CD4-positive, alpha-beta T cell treated with Interleukin-1 beta for 1 hour (primary cell): ENCODE measurements at places on chromosomes 7 and 10.

GRCh38 chr10:70892631-70893030, 4.3 kb upstream of the PCBD1 start:
- DNase-seq, result no peak

GRCh38 chr7:39659356-39660013, 36.1 kb downstream of the RALA start:
- no peak for DNase-seq

DNA sequence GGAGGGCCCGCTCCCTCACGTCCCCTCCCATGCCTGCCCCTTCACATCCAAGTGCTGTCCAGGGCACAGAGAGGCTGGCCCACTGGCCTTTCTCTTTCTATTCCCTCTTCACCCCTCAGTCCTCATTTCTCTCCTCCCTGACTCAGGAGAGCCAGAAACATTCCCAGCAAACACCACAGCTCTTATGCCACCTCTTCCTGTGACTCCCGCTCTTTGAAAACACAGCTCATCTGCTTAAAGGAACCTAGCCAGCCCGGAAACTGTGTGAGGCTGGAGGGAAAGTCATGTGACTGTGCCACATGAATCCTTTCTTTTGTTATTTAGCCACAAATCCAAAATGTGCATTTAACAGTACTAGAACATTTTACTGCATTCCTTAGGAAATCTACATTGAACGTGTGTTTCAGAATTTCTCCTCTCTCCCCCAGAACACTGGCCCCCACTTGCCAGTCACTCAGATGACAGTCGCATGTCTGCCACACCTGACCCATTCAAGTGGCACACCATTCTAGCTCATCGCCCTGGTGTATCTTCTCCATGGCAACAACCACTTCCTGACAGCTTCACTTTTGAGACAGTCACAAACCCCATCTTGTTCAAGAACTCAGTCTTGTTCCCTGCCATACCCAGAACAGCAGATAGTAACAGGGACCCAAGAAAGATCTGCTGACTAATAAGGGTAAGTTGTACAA, 42.8 kb downstream of the GRB10 start:
- peak; percentile 78 for DNase-seq

- no peak for DNase-seq
These were observed 1.2 kb downstream of the FGF8 start for GRCh38 chr10:101774589-101775272.

DNA sequence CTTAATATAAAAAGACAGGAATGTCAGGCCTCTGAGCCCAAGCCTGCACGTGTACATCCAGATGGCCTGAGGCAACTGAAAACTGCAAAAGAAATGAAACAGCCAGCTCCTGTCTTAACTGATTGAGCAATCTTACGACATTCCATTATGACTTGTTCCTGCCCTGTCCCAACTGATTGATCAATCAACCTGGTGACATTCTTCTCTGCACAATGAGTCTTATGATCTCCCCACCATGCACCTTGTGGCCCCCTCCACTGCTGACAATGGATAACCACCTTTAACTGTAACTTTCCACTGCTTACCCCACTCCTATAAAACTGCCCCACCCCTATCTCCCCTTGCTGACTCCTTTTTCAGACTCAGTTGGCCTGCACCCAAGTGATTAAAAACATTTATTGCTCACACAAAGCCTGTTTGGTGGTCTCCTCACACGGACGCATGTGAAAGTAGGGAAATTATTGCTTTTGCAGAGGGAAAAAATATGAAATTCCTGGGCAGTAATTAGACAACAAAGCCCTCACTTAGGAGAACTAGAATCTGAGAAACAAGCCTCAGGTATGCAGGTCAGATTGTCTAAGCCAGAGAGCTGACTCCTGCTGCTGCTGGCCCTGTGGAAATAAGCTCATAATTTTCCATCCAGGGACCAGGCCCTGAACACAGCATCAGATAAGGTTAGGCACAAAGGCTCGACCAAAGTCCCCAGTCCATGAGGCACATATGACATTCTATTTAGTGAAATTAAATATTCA, 5.3 kb downstream of the CYP3A7 start:
- DNase-seq, result no peak

DNA sequence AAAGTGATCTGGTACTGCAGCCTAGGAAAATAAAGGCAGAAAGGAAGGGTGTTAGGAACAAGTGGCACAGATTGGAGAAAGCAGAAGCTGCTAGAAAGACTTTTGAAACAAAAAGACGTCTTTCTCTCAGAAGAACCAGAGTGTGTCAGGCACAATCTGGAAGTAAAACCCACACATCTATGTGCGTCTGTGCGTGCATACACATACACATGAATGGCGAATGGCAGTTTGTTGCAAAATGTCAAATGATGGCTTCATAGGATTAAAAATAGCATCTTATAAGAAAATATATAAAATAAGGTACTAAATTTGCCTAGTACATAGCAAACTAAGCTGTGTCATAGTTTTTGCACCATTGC, 246.3 kb downstream of the CDK14 start:
- no peak for DNase-seq

- no peak for DNase-seq
These were observed 108.8 kb downstream of the EGFR start for GRCh38 chr7:55127622-55128081.

DNA sequence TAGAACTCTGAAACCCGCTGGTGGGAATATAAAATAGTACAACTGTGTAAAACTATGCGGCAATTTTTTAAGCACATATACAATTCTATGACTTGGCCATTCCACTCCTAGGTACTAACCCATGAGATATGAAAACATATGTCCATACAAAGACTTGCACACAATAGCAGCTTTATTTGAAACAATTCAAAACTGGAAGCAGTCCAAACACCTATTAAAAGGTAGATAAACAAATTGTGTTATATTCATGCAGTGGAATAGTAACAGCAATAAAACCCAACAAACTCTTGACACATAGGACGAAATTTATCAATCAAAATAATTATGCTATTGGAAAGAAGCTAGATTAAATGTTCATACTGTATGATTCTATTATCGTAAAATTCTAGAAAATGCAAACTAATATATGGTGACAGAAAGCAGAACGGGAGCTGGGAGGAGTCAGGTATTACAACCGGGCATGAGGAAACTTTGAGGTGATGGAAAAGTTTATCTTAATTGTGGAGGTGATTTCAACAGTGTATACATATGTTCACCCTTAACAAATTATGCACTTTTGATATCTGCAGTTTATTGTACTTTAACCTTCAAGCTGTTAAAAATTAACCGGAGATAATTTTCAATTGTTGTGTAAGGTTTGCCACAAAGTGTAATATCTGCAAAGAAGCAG, 803 bp upstream of the STK31 start:
- DNase-seq, result no peak

GRCh38 chr10:7408291-7409044, 2.4 kb downstream of the SFMBT2 start:
- peak; percentile 52 for DNase-seq

- DNase-seq, result no peak
These were observed 62.3 kb upstream of the FAM133B start for GRCh38 chr7:92652536-92652935.

DNA sequence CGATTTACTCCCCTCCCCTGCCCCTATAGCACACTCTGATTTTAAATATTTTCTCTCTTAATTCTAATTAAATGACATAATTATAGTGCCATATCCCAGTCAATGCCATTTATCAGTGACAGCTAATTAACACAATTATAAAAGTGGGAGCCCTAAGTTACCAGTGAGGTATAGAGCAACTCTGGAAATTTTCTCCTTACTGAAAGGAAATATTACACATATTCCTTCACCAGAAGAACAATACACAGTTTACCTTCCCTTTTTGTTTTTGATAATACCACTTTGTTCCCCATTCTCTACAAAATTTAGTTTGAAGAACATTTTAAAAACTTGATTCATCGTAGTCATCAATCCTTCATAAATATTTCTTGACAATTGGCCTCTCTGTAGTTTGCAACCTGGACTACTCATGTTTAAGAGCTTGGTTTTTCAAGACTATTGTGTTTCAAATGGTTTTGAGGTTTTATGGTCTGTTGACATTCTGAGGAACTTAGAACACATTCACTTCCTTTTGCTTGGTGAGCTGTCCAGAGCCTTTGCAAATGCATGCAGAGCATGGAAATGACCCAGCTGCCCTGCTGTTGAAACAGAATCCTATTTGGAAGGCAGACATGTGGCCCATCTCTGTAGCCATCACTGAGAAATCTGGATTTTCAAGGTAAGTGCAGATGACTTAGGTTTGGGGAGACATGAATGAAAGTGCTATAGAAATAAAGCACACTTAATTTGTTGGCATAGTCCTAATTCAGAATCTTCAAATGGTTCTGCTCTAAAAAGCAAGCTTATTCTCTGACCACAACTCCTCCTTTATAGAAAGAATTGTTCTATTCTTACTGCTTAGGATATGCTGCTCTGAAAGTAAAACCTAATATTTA, at the start of gene GPR141:
Gene GPR141, plus strand, starts transcription at position 521 of the 875 bp plus-strand sequence. CDS start 56,628 bp downstream, outside the sequence.
- no peak for DNase-seq

DNA sequence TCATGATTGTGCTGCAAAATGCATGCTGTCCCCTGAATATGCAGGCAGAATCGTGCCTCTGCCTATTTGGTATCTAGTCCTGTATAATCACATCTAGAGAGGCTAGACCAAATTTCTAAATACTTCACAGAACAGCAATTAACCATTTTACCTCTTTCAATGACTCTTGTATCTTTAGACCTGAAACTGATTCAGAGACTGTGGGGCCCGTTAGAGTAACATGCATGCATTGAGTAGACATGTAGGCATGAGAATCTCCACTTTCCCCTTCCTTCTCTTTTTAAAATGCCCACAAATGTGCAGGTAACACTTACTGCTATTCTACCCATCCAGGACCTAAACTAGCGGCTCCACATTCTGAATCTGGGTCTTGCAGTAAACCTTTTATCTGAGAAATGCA, 8.8 kb downstream of the ZNF92 start:
- no peak for DNase-seq

GRCh38 chr7:151777908-151778670, 98.8 kb downstream of the PRKAG2 start:
- DNase-seq, result no peak

DNA sequence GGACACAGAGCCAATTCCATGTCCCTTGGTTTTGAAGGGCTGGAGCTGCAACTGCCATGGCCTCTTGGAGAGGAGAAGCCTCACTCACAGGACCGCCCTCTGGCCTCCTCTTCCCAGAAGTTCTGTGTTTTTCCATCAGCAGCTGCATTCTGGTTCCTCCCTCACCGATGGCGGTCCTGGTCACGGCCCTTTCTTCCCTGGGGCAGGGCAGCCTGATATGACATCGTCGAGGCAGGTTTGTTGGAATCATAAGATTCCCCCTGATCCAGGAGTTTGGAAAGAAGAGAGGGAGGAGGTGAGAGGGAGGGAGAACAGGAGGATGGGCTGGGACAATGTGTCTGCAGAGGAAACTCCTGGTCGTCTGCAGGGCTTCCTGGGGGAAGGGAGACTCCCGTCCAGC, 82.7 kb upstream of the PDZD8 start:
- no peak for DNase-seq

GRCh38 chr10:44993922-44994751, 6.6 kb upstream of the ZNF22 start:
- no peak for DNase-seq

DNA sequence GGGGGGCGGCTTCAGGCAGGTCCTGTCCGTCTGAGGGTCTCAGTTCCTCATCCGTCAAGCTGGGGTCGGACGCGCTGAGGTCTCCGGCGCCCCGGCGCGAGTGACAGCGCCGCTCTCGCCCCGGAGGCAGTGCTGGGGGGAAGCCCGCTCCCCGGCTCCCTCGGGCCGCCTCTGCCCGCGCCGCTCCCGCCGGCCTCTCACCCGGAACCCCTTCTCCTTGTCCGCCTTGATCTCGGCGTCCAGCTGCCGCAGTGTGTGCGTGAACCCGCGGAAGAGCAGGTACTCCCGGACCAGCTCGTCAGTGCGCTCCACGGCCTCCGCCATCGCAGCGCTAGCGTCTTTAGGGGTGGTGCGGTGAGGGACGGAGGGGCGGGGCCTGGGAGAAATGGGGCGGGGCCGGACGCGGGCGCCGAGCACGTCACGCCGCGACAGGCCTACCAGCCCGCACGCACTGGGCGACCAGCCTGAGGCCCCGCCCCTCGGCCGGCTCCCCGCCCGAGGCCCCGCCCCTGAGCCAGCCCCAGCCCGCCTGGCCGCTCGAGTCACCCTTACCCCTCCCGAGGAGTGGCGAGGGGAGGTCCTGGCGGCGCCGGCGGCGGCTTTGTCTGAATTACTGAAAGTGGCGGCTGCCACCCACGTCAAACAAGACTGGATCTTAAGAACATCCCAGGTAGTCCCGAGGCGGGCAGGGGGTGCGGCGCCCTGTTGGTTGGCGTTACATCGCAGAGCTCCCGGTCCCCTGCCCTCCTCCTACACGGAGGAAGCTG, at the start of gene WDR91:
Gene WDR91, minus strand, starts transcription at position 348 of the 767 bp plus-strand sequence. Its CDS starts 24 bp downstream, at position 324.
- peak; percentile 97 for DNase-seq

GRCh38 chr10:85874208-85874607, 492.4 kb downstream of the GRID1 start:
- no peak for DNase-seq

DNA sequence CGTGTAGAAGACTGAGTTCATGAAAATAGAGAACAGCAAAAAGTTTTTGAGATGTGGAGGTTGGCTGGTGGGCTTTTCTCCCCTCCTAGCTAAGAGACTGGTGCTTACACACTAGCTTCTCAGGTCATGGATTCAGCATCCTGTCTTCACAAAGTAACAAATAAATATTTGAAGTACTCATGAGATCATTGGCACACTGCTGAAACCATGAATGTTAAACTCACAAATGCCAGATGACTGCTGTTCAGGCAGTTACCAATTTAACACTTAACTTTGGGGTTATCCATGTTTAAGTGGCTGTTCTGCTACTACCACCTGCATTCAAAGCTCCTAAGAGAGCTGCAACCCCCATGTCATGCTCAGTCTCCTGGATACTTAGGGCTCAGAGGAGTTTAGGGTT, 119.0 kb upstream of the BET1 start:
- no peak for DNase-seq

- DNase-seq, result no peak
These were observed 49.8 kb upstream of the TMEM273 start for GRCh38 chr10:49237985-49238384.

GRCh38 chr7:151394076-151395035, 15.5 kb downstream of the WDR86 start:
- DNase-seq, result no peak

DNA sequence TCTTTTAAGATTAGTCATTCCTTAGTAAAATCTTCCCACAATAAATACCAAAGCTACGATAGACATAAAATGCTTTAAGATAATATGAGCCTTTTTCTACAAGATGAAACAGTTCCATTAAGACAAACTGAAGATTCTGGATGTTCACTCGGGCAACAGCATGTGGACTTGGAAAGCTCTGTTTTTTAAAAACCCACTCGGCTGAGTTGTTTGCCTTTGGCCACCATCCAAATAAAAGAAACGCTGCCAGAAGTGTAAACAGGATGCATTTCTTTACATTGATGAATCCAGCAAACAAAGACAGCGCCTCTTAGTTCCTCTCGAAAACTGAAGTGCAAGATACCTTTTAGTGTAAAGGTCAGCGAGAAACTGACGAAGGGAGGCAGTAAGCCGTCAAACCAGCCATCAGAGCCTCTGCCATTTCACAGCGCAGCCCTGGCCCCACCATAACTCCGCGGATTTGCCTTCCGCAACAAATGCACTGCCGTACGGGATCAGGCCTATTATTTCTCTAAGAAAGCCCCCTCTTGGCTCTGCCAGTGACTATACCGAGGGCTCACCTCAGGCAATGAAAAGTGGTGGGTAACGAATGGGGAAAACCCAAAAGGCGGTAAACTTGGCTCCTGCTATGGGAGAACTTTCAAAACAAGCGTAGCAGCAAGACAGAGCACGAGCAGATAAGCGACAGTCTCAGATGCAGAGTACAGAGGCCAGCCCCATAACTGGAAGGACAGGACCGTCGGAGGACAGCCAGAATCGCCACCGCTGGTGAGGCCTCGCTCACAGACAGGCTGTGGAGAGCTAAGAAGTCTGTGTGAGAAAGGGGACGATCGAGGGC, 41.4 kb downstream of the GNA12 start:
- no peak for DNase-seq
